ENCODE measurements at places on chromosomes 7 and 10.

- no peak for DNase-seq
These were observed 990.3 kb downstream of the KCNMA1 start for GRCh38 chr10:76647301-76647700.

- DNase-seq = no peak
These were observed 93.2 kb upstream of the DGKB start for GRCh38 chr7:14995774-14996173.

DNA sequence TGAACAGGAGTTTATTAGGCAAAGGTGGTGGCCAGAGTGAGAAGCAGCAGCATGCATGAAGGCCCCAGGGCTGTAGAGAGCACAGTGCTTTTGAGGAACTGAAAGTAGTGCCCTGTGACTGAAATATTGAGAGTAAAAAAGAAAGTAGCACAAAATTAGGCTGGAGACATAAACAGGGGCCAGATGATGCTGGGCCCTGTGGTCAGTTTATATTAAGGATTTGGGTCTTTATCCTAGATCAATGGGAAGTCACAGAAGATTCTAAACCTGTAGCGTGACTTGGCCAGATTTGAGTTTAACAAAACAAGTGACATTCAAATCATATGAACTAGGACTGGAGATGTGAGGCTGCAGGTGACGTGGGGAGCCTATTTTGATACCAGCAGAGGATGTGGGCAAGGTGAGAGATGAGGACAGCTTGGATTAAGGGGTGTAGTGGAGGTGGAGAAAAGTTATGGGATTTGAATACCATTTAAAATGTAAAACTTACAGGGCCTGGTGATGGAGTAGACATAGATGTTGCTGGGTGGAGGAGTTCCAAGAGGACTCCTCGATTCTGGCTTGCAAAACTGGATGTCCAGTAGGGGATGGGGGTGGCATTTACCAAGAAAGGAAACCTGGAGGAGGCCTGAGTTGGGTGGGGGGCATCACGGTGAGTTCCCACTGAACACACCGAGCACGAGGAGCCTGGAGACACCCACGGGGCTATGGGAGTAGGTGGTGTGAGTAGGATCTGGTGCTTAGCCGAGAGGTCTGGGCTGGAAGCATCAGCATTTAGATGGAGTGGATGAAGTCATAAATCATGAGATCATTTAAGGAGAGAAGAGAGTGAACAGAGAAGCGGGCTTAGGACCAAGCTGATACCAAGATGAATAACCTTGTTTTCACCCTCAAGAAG, 52.8 kb downstream of the HHEX start:
- no peak for DNase-seq

- no peak for DNase-seq
These were observed 71.5 kb upstream of the ADO start for GRCh38 chr10:62732841-62733653.

DNA sequence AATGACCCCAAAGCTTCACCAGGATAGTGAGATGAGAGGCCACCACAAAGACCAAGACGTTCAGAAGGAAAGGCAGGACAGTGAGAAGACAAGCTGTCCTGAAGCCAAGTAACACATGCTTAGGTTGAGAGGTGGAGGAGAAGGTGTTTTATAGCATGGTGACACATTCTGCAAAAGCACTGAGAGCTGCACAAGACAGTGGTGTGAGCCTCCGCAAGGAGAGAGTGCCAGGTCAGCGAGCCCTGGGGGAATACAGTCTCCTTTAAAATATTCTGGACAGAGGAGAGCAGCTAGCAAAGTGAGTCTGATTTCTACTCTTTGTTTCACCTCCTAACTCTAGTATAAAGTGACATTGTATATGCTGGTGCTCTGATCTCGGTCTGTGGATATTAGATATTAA, 68.0 kb upstream of the VKORC1L1 start:
- no peak for DNase-seq

DNA sequence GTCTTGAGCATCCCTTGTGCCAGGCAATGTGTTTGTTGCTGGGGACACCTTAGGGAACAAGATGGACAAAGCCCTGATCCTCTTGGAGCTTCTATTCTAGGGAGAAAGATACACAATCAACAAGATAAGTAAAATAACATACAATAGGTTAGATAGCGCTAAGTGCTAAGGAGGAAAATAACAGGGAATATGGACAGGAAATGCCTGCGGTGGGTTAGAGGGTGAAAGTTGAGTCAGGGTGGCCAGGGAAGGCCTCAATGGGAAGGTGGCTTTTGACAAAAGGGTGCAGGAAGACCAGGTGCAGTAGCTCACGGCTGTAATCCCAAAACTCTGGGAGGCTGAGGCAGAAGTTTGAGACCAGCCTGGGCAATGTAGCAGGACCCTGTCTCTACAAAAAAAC, 38.3 kb upstream of the MYL10 start:
- DNase-seq = no peak

- DNase-seq = no peak
These were observed 323.4 kb downstream of the PARD3 start for GRCh38 chr10:34491678-34492077.

DNA sequence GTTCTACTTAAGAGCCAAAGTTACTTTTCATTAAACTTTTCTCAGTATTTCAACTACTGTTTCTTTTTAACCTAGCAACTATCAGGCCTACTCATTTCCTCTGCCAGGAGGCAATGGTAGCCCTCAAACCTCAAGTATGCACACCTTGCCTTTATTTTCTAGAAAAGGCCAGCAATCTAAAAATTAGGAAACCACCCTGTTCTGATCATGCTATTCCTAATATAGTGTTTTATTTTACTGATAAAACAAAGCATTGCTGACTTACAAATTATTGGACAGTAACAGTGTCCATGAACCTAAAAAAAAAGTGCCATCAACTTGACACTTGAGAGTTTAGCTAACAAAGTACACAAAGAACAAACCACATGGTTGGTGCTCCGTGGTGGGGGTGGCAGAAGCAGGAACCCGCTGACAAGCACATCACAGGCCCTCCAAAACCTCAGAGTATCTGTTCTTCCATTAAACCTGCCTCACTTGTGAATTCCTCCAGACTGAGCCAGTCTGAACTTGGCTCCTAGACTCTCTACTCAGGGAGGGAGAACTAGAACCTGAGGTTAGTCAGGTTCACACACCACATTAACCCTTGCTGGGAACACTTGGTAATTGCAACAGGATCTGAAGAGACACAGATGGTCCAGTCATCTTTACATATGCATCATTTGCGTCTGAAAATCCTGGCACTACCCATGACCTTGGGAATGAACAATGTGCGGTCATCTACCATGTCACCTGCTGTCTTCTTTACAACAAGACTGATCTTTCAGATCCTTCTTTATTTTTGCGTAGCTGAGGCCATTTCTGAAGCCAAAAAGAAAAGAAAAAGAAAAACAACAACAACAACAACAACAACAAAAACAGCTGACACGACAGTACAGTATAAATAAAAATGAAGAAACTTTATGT, 31.9 kb downstream of the PIP4K2A start:
- no peak for DNase-seq

GRCh38 chr10:97016728-97017473, 168.9 kb downstream of the SLIT1 start:
- no peak for DNase-seq

GRCh38 chr10:106712988-106713387, 451.5 kb downstream of the SORCS1 start:
- no peak for DNase-seq

DNA sequence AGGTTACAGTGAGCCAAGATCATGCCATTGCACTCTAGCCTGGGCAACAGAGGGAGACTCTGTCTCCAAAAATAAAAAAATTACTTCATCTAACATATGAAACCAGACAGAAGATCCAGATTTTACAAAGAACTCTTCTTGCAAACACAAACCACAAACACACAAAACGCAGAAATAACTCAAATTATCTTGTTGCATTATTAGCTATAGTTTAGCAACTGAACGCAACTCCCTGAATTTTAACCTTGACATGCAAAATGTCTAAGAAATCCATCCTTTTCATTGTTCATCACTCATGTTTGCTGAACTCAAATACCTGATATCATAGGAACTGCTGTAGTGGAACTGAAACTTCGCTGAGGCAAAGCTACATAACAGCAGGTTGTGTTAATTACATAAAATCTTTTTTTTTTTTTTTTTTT, 64.1 kb downstream of the MICU1 start:
- no peak for DNase-seq

- no peak for DNase-seq
These were observed 27.1 kb upstream of the TAS2R16 start for GRCh38 chr7:123022576-123022975.

DNA sequence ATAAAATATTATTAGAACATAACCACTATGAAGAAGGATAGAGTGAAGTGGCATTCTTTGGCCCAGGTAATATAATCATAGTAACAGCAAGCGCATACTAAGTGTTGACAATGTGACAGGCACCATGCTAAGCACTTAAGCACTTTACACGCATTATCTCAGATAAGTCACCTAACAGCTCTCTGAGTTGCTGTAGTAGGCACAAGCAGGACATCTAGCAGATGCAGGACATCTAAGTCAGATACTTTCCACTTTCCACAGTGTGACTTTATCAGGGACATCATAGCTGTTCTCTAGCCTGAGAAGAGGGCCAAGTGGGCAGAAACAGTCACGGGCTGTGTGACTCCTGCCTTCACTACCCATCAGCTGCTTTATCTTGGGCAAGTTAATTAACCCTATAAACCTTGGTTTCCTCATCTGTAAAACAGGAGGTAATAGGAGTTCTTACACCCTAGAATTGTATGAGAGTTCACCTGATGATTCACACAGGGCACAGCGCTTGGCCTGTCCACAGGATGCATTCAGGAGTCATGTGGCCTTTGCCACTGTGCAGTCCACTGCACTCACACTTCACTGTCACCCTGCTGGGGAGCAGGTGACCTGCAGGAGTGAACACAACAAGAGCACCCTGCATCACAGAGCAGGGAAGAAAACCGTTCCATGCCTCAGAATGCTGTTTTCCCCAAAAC, 12.5 kb downstream of the LIPA start:
- DNase-seq = no peak

- DNase-seq = no peak
These were observed 57.3 kb downstream of the ADARB2 start for GRCh38 chr10:1679821-1680650.

DNA sequence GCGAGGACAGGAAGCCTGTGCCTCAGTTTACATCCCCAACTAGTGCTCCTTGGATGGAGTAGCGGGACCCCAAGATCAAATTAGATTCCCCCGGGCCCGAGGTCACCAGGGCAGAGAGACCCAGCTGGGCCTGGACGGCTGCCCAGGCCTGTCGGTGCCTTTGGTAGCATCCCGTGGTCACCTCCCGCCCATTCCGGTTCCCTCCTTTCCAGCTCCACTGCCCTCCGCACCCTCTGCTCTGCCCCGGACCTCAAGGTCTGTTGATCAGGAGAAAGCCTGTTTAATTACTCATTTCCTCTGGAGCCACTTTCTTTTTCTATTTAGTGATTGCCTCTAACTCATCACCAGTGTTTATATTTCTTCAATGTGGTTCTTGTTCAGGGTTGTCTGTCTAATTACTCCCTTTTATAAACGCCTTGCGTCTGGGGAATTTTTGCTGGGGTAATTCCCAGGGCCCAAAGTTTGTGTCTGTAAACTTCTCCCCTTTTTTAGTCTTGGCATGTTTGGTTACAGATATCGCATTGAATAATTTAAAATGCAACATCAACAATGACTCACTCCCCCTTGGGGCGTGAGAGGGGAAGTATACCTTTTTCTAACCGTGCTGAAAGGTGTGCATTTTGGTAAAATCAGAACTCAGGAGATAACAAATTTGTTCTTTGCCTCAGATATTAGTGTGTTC, 1.9 kb downstream of the FOXK1 start:
- peak; percentile 68 for DNase-seq
